Left colon (tissue), 2 donors: ENCODE measurements at places on chromosomes 6 and 20. TPM values are rescaled to one million over a fixed set of nuclear protein-coding genes. Genes with fewer than 3 reads are reported as not detected.

The POM121L2 gene
- 0.11 TPM for total RNA-seq

The SLC44A4 gene
- total RNA-seq = 988 TPM

- no peak for DNase-seq
Measured at GRCh38 chr6:45431317-45432065, 53.8 kb upstream of the SUPT3H start.

- DNase-seq = no peak
Measured at GRCh38 chr6:163406366-163406765, 8.2 kb upstream of the QKI start.

GRCh38 chr6:84408028-84408427, 180.6 kb upstream of the CEP162 start:
- no peak for DNase-seq

- DNase-seq = no peak
Measured at GRCh38 chr6:111718990-111719389, 113.3 kb upstream of the TRAF3IP2 start.
